Fibroblast of skin of scalp (primary cell): ENCODE measurements at places on chromosomes 4 and X.
A peak's percentile ranks its signal among the peaks of the same experiment; 100 is the strongest.

DNA sequence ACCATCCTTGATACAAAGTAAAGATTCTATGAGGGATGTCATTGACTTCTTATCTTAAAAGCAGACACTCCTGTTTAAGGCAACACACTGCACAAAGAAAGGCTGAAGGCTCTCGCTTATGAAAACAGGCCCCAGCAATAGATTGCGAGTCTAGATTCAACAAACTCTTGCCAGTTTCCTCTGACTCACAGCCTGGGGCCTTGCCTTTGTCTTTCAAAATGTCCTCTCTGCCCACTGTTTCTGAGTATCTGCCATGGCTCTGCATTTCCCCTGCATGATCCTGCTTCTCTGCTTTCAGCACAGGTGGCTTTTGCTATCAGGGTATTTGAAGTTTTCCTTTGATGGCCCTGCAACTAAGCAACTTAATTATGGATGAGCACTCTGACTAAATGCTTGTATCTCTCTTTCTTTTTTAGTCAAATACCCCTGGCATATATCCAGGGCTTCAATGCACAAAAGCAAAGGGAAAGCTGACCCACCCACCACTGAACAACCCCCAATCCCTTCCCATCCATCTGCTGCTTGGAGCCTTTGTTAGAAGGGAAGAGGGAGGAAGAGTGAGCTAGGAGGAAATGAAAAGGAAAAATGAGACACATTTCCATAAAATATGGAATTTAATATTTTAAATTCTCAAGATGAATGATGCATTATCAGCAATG lies 32.2 kb downstream of the NDP start:
- peak; percentile 3 for DNase-seq

DNA sequence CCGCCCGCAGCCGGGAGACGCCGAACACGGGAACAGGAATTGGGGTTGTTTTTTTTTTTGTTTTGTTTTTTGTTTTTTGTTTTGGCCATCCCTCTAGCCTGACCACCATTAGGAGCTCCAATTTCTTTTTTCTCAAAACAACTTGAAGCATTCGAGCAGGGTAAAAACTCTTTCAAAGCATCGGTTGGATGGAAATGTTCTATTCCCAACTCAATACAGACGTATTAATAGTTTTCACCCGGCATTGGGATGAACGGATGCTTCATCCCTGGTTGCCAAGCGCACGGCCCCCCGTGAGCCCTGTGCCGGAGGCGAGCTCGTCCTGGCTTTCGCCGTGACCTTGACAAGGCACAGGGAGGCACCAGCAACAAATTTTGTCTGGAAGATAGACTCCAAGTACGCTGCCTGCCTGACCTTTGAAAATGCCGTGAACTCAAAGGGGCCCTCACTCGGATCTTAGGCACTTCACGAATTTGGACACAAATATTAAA lies 352 bp upstream of the MAP3K15 start:
- no peak for DNase-seq

DNA sequence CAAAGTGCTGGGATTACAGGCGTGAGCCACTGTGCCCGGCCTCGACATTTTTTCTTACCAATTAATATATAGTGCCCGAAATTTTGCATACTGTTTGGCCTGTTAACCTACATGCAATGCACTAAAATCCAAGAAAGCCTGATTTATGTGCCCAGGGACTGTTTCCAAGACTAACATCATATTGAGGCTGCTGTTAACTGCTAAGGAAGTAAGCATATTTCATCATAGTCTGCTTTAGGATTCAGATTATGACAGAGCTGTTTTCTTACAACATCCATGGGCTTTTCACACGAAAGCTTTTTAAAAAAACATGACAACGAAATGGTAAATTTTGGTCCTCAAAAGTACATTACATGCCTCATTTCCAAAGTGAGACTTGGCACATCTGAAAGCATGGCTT lies 84.4 kb downstream of the STOX2 start:
- peak; percentile 76 for DNase-seq

DNA sequence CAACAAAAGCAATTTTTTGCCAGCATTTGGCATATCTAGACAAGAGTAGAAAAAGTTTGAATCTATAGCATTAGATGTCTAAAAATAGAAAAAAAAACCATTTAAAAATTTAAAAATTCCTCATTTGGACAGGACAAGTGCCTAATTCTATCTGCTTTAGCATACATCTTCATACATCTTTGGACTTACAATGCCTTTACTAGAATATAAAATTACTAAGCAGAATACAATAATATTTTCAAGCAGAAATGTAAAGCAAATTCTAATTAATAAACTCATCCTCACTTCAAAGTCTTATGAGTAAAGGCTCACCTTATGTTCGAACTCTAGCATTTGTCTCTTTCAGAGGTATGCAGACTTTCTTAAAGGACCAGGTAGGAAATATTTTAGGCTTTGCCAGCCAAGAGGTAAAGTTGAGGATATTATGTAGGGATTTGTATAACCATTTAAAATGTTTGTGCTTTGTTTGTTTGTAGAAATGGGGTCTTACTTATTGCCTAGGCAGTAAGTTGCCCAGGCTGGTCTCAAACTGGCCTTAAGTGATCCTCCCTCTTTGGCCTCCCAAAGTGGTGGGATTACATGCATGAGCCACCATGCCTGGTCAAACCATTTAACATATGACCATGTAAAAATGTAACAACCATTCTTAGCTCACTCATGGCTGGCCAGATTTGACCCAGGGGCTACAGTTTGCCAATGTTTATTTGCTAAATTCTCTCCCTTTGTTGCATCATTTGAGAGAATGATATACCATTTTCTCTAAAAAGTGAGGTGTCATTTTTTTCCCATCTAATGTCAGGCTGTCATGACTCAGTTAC lies 29.1 kb downstream of the UGDH start:
- peak; percentile 27 for DNase-seq

DNA sequence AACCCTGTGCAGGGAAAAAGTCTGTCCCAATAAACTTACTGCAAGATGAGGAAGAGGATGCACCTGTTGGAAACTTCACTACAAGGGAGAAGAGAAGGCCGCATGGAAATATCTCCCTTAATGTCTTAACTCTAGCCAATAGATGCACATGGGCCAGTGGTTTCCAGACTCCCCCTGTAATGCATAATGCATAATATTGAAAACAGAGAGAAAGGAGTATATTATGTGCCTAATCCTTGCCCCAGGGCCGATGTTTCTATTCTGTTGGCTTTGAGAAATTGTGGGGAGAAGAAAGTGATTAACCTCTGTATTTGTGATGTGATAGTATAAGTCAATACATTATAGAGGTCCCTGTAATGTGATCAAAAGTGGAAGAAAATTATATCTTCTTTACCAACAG lies 37.2 kb downstream of the INTS12 start:
- no peak for DNase-seq

DNA sequence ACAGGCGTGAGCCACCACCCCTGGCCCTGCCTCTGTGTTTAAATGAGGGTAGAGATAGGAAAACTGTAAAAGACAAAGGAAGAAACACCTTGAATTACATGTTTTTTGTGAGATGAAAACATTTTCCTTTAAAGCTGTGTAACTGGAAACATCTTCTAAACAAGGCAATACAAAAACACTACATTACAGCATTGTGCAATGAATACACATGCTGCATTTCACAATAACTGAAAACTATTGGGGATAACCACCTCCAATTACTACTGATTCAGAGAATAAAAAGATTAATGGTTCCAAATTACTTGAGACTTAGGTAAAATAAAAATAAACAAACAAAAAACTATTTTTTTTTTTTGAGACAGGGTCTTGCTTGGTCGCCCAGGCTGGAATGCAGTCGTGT lies 7.6 kb upstream of the OGT start:
- DNase-seq = no peak

DNA sequence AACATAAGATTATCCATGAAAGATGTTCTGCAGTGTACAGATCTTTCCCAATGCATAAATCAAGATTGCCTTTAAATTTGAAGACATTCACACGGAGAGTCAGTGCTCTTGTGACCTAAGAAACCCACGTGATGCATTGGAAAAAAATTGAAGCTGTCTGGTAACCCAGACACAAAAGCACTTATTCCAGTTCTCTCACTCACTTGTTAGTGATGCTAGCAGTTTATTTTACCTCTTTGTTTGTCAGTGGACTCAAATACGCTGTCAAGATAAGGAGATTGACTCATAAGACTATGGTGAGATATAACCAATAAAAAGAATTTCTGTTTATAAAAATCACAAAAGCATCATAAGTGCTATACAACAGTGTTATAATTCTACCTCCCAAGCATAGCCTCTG lies 245.8 kb upstream of the SMIM31 start:
- DNase-seq = no peak

DNA sequence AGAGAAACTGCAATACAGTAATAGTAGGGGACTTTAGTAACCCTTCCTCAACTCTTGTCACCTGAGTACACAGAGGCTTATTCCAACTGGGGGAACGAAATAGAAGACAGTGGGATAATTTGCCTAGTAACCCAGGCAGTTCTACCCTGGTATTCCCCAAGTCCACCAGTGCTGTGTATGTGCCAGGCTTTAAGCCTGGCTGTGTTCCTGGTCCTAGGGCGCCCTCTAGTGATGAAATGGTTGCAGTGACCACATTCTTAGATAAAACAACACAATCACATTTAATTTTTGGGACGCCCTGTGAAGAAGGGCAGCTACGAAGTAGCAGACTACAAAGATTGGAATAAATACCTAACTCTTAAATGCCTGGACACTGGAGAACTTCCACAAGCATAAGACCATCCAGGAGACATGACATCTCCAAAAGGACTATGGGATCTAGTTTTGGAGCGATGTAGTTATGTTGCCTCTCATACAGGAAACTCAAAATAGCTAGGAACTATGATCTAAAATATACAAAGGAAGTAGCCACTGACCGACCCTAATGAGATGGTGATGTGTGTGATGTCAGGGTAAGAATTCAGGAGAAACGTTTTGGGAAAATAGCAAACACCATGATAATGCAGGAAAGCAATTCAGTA lies 288.5 kb upstream of the ZCCHC13 start:
- peak; percentile 67 for DNase-seq

DNA sequence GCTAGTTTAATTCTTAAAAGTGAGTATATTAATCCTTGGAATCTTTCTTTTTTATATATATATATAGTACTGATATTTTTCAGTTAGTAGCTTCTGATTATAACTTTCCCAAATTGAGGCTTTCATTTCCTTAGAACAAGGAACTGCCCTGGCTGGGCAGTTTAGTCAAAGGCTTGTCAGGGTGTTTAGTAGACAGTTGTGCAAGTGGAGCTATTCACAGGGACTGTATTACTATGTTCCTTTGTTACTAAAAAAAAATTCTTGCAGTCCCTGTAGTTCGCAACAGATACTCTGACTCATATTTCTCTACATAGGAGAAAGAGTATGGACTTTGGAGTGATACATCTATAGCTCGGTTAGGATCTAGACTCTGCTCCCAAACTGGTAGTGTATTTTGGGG lies 20.8 kb downstream of the USO1 start:
- peak; percentile 41 for DNase-seq

- DNase-seq = no peak
These were observed 134.5 kb upstream of the TAPT1 start for GRCh38 chr4:16360694-16361262.

DNA sequence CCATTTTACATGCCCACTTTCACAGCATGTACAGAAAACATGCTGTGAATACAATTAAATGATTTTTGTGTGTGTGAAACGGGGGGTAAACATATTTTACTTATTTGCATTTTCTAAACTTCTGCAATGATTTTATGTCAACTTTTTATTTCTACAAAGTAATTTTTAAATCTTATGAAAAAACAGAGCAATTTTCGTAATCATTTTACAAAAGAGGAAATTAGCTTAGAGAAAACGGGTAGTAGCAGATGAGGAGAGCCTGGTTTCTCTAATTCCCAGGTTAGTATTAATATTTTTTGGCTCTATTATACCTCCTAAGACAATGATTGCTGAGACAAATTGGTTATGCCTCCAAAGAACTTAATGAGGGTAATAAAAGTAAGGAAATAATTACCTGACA lies 3.2 kb downstream of the TKTL2 start:
- no peak for DNase-seq

DNA sequence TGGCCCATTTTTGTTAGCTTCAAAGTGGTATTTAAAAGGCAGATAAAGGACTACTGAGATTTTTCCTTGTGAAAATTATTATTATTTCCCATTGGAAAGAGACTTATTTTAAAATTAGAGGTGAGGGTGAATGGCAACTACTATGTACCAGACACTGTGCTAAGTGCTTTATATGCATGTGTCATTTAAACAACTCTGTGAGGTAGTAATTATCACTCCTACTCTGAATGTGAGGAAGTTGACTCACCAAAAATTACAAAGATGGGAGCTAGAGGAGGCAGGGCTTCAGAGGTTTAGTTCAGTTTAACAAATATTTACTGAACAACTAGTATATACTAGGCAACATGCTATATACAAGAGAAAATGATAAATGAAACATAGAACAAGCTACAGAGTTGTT lies 78.2 kb downstream of the MSL3 start:
- DNase-seq = no peak

DNA sequence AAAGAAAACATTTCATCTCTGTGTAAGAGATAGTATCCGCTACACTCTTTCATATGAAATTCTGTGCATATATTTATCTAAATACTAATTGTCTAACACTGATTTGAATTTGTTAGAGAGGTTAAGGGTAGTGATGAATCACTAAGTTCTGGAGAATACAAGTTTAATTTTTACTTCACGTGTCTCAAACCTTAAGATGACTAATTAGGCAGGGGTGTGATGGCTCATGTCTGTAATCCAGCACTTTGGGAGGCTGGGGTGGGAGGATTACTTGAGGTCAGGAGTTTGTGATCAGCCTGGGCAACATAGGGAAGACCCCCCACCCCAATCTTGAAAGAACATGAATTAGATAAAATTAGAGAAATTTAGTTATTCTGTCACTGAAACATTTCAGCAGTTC lies 2241.9 kb downstream of the PCDH7 start:
- DNase-seq = no peak

- DNase-seq = no peak
These were observed 117.6 kb upstream of the RASGEF1B start for GRCh38 chr4:81589262-81589661.

DNA sequence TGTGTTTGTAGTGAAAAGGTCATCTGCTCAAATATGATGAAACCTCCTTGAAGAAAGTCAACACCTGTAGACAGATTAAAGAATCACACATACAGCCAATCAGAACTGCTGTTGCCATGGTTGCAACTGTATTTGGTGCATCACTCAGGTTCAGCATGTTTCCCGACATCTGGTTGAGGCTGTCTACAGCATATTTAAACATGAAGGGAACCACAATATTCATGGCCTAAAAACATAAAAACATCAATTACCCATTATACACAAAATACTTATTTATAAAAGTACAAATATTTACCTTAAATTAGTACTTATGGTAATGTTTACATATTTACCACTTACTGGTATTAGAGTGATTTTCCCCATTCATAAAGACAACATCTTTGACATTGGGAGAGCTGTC lies 79.7 kb downstream of the ABCB7 start:
- DNase-seq = no peak
